Adipocyte (in vitro differentiated cells): ENCODE measurements at places on chromosomes 11 and 22.
A peak's percentile ranks its signal among the peaks of the same experiment; 100 is the strongest.

- DNase-seq, result no peak
These were observed 12.0 kb upstream of the PRR5 start for GRCh38 chr22:44689915-44690524.

GRCh38 chr11:77789061-77789730 lies 31.3 kb downstream of the RSF1 start:
- DNase-seq, result no peak

- no peak for DNase-seq
These were observed 267.2 kb downstream of the BUD13 start for GRCh38 chr11:116505298-116506262.

DNA sequence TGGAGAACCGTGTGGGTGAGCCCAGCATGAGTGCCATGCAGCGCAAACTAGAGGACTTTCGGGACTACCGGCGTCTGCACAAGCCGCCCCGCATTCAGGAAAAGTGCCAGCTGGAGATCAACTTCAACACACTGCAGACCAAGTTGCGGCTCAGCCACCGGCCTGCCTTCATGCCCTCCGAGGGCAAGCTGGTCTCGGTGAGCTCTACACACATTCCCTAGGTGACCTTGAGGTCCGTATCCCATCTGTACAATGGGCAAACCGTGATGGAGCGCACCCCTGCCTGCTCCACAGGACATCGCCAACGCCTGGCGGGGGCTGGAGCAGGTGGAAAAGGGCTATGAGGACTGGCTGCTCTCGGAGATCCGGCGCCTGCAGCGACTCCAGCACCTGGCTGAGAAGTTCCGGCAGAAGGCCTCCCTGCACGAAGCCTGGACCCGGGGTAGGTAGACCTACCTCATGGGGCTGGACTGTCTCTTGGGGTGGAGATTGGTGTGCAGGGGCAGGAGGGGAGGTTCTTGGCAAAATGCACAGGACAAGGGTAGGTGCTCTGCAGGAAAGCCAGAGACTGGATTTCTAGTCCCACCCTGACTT lies 10.6 kb downstream of the CTSF start:
- DNase-seq, result no peak

- DNase-seq, result no peak
These were observed 2.1 kb upstream of the CARNS1 start for GRCh38 chr11:67413266-67413849.

DNA sequence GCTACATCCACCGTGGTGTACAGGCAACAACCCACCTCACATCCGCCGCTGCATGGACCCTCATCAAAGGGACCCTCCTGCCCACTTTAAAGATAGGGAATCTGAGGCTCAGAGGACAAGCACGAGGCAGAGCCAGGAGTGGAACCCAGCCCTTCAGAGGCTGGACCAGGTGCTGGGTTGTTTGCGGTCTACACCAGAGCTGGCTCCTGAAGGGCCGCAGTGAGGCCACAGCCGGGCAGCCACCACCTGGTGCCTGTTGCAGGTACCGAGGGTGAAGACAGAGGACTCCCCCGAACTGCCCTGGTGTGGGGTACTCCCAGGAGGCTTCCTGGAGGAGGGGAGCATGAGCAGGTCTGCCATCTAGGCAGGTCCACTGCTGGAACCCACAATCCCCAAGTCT lies 78.8 kb downstream of the DHCR7 start:
- DNase-seq, result no peak

- peak; percentile 91 for DNase-seq
These were observed 66.5 kb upstream of the CLMP start for GRCh38 chr11:123261345-123262106.

DNA sequence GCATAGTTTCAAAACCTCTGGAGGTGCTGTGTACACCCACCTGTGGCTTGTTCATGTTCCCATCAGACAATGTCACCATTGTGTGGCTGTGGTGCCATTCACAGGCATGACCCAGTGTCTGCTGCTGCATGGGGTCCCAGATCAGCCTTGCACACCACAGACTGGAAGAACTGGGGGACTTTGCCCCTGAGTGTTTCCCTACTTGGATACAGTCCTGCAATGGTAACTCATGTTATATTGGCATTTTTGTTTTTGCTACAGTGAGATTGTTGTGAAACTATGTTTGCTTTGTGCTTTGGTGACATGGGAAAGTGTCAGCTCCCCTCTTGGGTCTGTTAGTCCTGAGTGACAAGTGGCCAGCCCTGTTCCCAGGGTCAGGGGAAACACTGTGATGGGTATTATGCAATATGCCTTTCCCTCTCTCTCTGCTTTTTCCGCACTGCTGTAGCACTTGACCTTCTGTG lies 108.8 kb downstream of the NAV2 start:
- no peak for DNase-seq

GRCh38 chr11:116791002-116791812 lies 472 bp downstream of the APOA5 start:
- DNase-seq, result peak; percentile 86

DNA sequence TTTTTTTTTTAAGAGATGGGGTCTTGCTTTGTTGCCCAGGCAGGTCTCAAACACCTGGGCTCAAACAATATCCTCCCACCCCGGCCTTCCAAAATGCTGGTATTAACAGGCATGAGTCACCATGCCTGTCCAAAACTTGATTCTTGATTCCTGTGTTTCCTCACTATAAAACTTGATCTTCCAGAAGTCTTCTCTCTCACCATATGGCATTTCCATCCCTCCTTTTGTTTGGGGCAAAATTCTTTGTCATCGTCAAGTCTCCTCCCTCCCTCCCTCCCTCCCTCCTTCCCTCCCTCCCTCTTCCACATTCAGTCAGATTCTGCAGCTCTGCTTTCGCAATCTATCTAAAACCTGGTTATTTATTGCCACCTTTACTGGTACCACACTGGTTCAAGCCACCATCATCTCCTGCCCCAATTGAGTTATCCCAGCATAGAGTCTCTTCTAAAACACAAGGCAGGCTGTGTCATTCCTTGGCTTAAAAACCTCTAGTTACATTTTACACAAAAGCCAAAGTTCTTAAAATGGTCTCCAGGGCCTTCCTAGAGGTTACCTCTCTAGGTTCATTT lies 65.0 kb upstream of the HORMAD2 start:
- DNase-seq, result peak; percentile 42

- DNase-seq, result peak; percentile 95
These were observed 37.5 kb upstream of the LYVE1 start for GRCh38 chr11:10605941-10606381.

DNA sequence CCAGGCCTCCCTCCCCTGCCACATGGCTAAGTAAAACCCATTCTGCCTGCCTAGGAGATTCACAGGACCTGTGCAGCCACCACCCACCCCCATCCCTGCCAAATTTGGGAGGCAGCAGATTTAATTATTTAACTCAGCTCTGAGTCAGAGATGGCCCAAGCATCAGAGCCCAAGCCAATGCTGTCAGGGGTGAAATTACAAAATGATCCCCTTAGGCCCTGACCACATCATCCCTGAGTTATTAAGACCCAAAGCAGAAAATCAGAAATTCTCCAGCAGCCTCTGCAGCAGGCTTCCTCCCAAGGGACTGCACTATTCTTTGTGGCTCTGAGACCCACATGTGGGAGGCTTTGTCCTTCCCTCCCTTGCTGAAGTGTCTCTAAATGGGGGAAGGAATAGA lies 52.8 kb upstream of the RRAS2 start:
- peak; percentile 94 for DNase-seq

DNA sequence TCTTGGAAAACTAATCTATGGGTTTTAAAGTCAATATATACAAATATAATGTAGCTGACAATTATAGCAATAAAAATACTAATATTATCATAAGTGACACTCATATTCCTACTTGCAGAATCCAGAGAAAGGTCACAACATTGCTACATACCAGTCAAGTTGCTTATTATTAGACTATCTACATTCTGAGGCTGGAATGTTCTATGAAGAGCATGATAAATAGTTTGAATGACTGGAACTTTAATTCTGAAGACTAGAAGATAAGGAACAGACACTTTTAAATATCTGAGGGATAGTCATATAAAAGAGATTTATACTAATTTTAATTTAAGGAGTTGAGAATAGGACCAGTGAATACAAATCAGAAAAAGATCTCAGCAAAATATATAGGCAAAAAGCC lies 146.0 kb downstream of the GUCY1A2 start:
- DNase-seq, result peak; percentile 1

GRCh38 chr11:115437902-115438575 lies 66.2 kb downstream of the CADM1 start:
- DNase-seq, result no peak

DNA sequence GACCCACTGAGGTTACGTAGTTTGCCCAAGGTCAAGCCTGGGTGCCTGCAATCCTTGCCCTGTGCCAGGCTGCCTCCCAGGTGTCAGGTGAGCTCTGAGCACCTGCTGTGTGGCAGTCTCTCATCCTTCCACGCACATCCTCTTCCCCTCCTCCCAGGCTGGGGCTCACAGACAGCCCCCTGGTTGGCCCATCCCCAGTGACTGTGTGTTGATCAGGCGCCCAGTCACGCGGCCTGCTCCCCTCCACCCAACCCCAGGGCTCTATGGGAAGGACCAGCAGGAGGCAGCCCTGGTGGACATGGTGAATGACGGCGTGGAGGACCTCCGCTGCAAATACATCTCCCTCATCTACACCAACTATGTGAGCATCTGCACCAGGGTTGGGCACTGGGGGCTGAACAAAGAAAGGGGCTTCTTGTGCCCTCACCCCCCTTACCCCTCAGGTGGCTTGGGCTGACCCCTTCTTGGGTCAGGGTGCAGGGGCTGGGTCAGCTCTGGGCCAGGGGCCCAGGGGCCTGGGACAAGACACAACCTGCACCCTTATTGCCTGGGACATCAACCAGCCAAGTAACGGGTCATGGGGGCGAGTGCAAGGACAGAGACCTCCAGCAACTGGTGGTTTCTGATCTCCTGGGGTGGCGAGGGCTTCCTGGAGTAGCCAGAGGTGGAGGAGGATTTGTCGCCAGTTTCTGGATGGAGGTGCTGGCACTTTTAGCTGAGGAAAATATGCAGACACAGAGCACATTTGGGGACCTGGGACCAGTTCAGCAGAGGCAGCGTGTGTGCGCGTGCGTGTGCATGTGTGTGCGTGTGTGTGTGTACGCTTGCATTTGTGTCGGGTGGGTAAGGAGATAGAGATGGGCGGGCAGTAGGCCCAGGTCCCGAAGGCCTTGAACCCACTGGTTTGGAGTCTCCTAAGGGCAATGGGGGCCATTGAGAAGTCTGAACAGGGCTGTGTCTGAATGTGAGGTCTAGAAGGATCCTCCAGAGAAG lies 1.6 kb downstream of the GSTP1 start:
- no peak for DNase-seq

- DNase-seq, result peak; percentile 8
These were observed at the start of gene MOV10L1 for GRCh38 chr22:50089682-50090411. Gene MOV10L1 (plus strand): TSS chr22:50090006. CDS start chr22:50090089, 83 bp downstream.

GRCh38 chr11:29282088-29282487 lies 734.7 kb downstream of the KCNA4 start:
- DNase-seq, result peak; percentile 87

GRCh38 chr11:119730789-119731386 lies 1.9 kb upstream of the NECTIN1 start:
- DNase-seq, result no peak

DNA sequence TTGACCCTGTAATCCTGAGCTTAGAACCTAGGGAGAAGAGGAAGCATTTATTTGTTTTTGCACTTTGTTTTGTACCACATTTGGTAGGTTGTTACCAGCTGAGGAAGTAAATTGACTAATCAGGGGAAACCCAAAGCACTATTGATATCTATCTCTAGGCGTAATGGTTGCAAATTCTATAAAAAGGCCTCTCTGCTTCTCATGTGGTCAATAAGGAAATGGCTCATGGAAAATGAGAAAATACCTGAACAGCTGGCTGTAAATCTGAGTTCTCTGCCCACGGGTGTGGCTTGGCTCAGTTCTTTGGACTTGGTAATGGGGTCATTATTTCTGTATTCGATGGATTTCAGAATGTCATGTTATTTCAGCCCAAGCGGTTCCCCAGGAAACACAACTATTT lies 42.4 kb downstream of the BARX2 start:
- DNase-seq, result no peak

GRCh38 chr22:20418211-20418788 lies 19.3 kb downstream of the SCARF2 start:
- DNase-seq, result peak; percentile 95

GRCh38 chr22:44622147-44622427 lies 79.9 kb upstream of the PRR5 start:
- DNase-seq, result no peak

- no peak for DNase-seq
These were observed 313.1 kb downstream of the SBF2 start for GRCh38 chr11:9980931-9981330.

GRCh38 chr11:71913756-71914526 lies 14.5 kb downstream of the XNDC1N start:
- peak; percentile 66 for DNase-seq

DNA sequence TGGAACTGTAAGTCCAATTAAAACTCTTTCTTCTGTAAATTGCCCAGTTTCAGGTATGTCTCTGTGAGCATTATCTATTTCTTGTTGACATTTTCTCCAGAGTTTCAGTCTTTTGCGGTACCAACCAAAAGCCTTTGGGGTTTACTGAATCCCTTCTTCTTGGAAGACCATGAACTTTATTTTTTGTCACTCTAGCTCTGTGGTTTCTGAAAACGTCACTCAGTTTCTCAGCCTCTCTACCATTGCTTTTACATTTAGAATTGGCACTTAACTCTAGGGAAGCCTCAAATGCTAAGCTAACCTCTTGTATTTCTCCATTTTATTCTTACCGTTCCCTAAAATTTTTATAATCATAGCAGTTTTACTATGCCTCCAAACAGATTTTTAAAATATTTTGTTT lies 237.6 kb downstream of the CSNK2A3 start:
- DNase-seq, result no peak

GRCh38 chr22:22877523-22878210 lies 9.9 kb upstream of the IGLL5 start:
- DNase-seq, result peak; percentile 59

GRCh38 chr11:77163271-77163670 lies 35.2 kb downstream of the MYO7A start:
- DNase-seq, result no peak

GRCh38 chr22:33492210-33492651 lies 428.0 kb downstream of the LARGE1 start:
- DNase-seq, result peak; percentile 36

DNA sequence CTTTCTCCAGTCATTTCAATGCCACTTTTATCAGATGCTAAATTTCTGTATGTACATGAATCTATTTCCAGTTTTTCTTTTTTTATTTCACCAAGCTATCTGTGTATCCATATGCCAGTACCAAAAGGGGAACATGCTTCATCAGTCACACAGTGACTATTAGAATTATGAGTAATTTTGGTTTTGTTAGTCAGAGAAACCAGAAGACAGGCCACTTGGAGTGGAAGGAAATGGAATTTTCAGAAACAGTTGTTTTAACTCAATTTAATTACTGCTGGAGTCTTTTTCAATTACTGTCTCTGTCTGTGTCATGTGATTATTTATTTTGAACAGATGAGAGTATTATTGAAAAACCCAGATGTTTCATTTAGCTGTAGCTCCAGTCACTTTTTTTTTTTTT lies 84.6 kb upstream of the ANO3 start:
- DNase-seq, result peak; percentile 64
